ENCODE measurements at places on chromosomes 13 and 19.

- DNase-seq, result no peak
Observed at GRCh38 chr19:35115177-35115951, at the start of gene FXYD3. FXYD3 (plus strand) TSS chr19:35115823; CDS start chr19:35119377, 3,554 bp downstream.

DNA sequence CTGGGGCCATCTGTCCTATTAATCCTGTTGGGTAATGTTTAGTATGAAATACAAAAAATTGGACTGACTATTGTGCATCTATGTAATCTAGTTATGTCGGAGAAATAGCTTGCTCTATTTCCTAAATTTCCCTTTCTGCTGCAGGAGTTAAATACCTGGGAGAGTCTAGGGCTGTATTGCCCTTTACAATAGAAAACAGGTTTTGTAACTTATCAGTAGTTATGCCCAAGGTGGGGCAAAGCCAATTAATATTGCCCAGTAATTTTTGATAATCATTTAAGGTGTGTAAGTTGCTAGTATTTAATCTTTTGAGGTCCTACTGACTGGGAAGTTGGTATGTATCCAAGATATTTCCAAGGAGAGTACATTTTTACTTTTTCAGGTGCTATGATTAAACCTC, 838.1 kb downstream of the DACH1 start:
- DNase-seq, result no peak

- DNase-seq, result no peak
Observed at GRCh38 chr19:16266586-16266942, 58.1 kb upstream of the KLF2 start.

- DNase-seq, result no peak
Observed at GRCh38 chr13:68145852-68146251, 915.7 kb upstream of the PCDH9 start.

DNA sequence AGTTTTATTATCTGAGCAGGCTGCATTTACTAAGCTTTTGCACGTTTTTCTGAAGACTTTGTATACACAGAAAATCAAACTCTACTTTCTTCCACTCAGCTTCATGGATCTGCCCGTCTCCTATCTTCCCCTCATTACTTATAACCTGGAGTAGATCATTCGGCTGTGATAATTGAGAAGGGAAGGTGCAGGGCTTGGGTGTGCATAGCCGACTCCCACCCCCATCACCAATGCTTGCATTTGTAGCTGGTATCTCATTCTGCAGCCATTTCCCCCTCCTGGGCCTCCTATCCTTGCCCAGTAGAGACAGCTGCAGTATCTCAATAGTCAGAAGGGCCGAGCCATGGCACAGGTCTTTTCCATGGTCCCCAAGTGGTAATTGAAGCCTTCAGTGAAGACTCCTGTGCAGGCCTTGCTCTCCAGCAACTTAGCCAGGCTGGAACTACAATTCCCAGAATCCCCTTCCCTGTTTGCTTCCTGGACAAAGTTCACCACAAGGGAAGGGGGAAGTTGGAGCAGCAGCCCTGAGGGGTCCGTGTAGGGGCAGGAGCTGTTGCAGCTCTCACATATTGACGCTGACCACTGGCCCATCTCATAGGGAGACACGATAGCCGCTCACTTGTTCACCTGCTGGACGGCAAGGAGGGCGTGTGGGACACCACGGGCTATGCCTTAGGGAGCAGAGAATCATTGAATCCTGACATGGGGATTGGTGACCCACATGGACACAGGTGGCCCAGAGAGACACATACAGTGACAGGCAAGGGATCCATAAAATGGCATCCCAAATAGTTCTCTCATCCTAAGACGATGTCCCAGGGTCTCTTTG, 2.1 kb upstream of the SIGLEC8 start:
- DNase-seq, result peak; percentile 36

DNA sequence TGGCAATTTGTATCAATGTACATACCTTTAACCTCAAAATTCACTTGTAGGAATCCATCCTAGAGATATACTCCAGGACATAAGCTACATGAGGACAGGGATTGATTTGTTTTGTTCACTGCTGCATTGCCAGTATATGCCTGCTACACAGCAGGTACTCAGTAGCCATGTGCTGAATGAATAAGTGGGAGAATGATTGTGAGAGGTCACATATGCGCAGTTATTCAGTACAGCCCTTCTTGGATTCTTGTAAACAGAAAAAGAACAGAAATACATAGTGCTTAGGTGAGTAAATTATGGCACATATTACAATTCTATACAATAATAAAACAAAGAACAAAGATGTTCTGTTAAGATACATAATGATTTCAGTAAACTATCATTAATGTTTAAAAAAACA, 133.3 kb downstream of the RNF17 start:
- DNase-seq, result no peak

GRCh38 chr19:7559102-7559501, 23.6 kb downstream of the PNPLA6 start:
- no peak for DNase-seq

- DNase-seq, result peak; percentile 59
Observed at GRCh38 chr13:113034451-113035212, 65.6 kb downstream of the MCF2L start.

DNA sequence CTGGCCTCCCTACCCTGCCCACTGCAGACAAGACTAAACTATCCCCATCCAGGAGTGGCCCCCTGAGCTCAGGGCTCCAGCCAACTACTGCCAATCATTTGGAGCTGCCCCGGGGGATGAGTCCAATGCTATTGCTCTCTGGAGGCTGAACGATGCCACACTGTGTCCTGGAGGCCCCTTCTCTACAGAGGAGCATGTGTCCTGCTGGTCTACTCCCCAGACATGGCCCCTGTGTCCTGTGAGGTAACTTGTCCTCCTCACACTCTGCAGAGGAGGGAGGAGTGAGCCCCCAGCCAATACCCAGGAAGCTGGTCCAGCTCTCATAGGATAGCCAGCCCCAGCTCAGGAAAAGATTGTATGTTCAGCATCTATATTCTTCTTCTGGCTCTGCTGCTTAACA, 159.1 kb upstream of the GPR12 start:
- no peak for DNase-seq

DNA sequence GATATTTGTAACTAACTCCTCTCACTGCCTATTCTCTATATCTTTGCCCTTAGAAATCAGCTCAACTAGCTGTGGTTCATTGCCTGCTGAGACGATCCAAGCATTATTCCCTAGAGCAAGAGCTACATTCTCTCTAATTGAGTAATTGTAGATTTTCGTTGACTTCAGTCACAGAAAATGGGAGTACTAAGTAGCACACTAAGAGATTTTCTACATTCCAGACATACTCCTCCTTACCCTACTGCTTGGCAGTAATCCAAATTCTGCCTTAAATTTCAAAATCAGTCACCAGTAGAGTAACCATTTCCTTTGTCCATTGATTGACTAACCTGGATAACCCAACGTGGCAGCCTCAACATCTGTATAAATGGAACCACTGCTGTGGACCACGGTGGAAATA, 1786.8 kb downstream of the SLITRK5 start:
- no peak for DNase-seq

GRCh38 chr13:28052945-28053344, 47.4 kb downstream of the FLT3 start:
- no peak for DNase-seq

GRCh38 chr19:51824281-51825005, 29.5 kb downstream of the FPR3 start:
- no peak for DNase-seq

- DNase-seq, result no peak
Observed at GRCh38 chr13:105087945-105088344, 1447.5 kb downstream of the EFNB2 start.

DNA sequence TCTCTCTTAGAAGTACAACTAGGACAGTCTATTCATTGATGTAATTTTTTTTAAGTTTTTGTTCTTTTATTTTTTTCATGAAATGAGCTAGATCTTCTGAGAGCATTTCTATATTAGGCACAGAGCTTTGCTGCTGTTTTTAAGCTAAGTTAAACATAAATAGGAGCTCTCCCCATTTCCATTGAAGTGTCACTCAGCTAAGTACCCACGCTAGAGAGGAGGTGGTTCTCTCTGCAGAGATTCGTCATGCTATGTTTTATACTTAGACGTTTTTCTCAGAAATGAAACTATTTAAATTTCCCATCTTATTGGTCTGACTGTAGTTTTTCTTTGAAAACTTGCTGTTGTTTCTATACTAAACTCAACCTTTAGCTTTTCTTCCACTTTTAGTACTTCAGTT, 271.5 kb downstream of the PCDH9 start:
- DNase-seq, result no peak

- no peak for DNase-seq
Observed at GRCh38 chr13:102769679-102770078, 3.9 kb downstream of the TEX30 start.

GRCh38 chr19:1560286-1560882, 7.7 kb downstream of the MEX3D start:
- no peak for DNase-seq

- DNase-seq, result no peak
Observed at GRCh38 chr19:16125737-16126495, 14.2 kb downstream of the RAB8A start.
